ENCODE measurements at places on chromosomes 5 and 9. TPM values are rescaled to one million over a fixed set of nuclear protein-coding genes. Genes with fewer than 3 reads are reported as not detected.

The CCL27 gene
- total RNA-seq = 1.0 TPM

The NRARP gene
- 52.4 TPM for total RNA-seq

The CTNNAL1 gene
- 50.7 TPM for total RNA-seq

DNA sequence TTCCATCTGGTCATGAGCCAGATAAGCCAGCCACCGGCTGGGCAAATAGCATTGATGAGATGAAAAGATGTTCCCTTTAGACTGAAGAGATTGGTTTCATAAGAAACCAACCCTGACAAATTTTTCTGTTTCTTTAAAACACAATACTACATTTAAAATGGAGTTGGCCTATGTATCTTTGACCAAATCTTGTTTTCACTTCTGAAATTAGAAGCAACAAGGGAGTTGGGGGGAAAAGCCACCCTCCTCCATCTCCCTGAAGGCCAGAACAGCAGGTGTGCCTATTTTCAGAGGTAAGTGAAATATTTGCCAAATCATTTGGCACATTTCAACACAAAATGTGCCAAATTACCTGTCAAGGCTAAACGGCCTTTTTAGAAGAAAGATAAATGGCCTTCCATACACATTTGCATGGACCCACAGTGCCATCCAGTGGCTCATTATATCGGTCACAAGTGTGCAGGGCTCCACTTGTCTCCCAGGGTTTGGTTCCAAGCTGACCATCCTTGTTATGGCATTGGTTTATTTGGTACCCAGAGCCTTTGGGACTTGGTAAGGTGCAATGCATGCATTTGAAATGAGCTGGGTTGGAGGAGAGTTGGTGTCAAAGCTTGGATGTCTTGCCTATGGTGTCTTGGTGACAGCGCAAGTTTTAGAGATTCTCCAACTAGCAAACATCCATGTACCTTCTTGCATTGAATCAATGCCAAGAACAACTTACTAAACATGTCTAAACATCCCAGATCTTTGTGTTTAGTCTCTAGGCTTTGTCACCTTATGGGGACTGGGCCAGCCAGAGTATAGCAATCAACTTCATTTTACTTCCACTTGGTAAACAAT, 372.0 kb upstream of the KIF2A start:
- DNase-seq = peak; percentile 68

- no peak for DNase-seq
Measured at GRCh38 chr9:98971915-98972223, 28.2 kb downstream of the COL15A1 start.

GRCh38 chr9:129604766-129605163, 16.1 kb downstream of the C9orf50 start:
- DNase-seq = no peak

DNA sequence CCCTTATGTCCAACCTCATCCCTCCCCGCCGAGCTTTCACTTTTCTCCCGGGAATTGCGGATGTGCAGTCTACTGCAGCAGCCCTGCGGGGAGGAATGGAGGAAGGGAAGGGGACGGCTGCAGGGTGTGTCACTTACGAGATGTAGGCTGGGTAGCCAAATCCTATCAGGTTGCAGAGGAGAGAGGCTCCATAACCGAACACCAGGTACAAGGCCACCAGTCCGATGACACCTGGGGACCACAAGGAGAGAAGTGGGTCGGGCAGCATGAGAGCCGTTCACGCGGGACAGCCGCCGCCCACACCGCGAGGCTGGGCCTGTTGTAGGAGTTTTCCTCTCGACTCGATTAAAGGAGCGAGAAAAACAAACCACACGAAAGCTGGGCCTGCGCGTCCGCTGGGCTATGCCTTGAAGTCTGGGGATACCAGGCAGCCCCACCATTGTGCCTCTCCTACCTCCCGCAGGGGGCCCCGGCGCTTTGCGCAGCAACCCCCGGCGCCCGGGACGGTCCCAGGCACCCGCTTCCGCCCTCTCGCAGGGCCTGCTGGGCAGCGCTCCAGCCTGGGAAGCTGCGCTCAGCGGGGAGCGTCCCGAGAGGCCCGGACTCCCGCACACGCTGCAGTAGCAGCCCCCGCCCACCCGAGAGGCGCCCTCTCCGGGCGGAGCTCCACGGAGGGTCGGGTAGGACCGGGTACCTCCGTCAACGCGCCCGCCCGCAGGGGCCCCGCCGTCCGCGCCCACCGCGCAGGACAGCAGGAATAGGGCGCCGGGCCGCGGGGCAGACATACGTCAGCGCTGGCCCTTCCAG, 798 bp downstream of the REEP5 start:
- DNase-seq = peak; percentile 66

- peak; percentile 67 for DNase-seq
Measured at GRCh38 chr5:150671509-150672236, 10.6 kb downstream of the MYOZ3 start.

Data from WTC11 (cell line).